ENCODE measurements at places on chromosomes 5 and 9.
A peak's percentile ranks its signal among the peaks of the same experiment; 100 is the strongest.

DNA sequence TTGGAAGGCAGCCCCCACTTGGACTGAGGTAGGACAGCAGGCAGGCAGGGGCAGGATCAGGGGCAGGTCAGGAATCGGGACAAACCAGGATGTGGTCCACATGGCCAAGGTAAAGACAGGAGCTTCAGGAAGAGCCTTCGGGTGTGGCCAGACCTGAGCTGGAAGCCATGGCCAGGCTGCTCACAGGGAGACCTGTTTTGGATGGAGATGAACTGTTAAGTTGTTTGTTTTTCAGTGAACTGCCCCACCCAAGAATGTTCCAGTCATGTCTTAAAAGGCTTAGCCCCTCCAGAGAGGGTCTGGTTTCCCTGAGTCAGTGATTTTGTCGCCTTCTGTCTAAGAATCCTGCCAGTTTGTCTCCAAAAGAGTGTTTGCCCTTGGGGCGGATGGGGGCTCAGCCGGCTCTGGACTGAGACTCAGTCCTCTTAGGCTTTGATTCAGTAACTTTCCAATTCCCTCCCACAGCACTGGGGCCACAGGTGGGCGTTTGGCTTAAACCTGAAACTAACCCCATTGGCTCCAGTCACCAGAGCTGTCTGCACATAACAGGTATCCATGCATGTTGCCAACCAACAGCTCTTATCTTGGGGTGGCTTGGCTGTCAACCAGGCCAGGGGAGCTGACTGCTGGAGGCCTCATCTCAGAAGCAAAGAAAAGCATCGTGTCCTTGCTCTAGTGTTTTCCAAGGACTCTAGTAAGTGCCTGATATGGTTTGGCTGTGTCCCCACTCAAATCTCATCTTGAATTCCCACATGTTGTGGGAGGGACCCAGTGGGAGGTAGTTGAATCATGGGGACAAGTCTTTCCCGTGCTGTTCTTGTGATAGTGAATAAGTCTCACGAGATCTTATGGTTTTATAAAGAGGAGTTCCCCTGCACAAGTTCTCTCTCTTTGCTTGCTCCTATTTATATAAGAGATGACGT is 11.3 kb upstream of the ANKH start:
- DNase-seq: no peak

DNA sequence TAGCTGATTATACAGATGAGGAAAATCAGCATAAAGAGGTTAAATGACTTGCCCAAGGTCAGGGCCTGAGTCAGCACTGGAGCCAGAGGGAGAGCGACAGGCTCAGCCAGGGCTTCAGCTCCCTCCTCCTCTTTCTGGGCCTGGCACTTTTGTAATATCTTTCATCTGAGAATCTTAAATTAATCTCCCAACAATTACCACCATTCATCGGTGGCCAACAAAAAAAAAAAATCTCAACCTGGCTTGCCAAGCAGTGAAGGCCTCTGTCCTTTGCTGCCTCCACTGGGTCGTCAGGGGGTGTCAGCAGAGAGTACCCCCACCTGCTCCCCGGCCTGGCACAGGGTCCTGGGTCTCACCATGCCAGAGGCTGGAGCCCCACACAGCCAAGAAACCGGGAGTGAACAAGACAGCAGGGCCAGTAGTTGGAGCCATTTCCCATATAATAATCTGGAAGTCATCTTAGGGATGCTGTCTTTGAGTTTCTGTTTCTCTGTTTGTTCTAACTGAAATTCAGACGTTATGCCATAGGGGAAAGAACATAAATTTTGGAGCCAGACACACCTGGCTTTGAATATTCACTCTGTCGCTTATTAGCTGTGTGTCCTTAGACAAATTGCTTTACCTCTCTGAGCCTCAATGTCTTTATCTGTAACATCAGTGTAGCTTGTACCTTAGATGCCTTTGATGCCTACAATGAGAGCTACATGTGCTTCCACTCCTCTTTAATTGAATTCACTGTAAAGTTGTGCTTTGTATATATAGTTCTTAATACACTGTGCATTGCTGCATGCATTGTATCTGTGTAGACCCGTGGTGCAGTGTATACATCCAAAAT is 299.9 kb upstream of the MSX2 start:
- DNase-seq: no peak

- DNase-seq: no peak
Observed at GRCh38 chr5:80072103-80073073, 37.2 kb downstream of the THBS4 start.

DNA sequence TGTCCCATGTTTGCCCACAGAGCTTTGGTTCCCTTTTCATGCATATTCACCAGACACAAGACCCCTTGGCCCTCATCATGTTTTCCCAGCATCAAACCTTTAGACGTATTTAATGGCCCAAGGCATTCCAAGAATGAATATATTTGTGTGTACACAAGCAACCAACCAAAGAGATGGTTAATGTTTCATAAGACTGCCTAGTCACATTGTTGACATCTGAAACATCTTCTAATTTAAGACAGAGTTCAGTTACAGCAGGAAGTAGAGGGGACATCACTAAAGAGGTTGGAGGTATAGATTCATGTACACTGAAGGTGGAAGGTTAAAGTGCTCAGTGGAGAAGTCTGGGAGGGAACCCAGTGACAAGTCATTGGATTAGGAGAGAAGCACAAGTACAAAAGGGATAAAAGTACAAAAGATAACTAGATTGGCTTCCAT is 49.1 kb downstream of the SUSD1 start:
- peak; percentile 74 for DNase-seq

DNA sequence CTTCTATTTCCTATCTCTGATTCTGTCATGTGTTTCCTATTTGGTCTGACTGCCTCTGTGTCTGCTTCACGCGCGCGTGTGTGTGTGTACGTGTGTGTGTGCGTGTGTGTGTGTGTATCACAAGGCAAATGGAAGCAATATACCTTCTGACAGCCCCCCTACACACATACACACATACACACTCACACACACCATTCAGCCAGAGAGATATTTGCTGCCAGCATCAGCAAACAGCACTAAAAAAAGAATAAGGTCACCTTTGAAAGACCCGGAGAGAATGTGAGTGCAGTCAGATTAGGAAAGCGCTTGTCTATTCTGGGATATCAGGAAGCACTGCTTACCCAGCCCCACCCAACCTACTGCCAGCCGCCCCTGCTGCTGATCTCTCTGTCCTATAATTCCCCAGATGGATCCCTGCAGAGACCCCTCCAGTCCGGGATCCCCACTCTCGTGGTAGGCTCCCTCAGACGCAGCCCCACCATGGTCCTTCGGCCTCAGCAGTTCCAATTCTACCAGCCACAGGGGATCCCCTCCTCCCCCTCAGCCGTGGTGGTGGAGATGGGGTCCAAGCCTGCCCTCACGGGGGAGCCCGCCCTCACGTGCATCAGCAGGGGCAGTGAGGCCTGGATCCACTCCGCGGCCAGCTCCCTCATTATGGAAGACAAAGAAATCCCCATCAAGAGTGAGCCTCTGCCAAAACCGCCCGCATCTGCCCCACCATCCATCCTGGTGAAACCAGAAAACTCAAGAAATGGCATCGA is 45.7 kb downstream of the PLAC8L1 start:
- no peak for DNase-seq

DNA sequence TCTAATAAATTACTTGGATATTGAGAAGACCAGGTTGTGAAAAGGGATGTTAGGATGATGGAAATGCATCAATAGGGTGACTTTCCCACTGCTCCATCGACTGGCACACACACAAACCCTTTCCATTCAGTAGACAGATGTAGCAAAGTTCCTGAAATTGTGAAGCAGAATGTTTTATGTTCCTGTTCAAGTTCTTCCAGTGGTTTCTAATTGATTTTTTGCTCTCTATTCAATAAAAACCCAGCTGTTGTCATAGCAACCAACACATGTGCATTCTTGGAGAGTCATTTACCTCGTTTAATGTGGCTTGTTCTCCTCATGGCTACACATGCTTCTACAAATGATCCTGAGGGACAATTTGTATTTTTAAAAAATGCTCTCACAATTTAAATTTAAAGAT is 244.6 kb downstream of the RAB3C start:
- DNase-seq: no peak

GRCh38 chr5:143063175-143063970 is 293.2 kb downstream of the ARHGAP26 start:
- DNase-seq: no peak

DNA sequence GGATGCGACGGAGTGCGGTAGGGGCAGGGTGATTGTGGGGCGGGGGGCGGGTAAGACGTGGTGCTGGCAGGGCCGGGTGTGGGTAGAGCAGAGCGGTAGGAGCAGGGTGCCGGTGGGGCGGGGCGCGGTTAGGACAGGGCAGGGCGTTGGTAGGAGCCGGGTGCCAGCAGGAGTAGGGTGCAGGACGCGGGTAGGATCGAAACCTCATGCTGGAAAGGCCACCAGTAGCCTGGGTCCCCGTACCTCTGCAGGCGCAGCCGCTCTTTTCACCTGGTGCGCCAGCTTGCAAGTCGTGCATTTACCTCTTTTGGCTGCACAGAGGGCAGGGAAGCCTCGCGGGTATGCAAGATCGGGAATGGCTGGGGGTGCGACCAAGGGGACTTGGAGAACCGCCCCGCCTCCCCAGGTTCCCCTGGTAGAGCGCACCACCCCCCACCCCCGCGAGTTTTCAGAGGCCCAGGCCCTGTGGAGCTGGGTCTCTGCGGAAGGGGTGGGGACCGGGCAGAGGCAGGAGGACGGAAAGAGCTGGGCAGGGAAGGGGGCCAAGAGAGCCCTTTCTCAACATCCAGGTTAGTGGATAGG is 104.8 kb upstream of the SIMC1 start:
- no peak for DNase-seq

- DNase-seq: peak; percentile 26
Observed at GRCh38 chr9:124810663-124811355, 33.9 kb downstream of the OLFML2A start.

GRCh38 chr9:94140791-94141790 is 56.8 kb downstream of the PTPDC1 start:
- no peak for DNase-seq

DNA sequence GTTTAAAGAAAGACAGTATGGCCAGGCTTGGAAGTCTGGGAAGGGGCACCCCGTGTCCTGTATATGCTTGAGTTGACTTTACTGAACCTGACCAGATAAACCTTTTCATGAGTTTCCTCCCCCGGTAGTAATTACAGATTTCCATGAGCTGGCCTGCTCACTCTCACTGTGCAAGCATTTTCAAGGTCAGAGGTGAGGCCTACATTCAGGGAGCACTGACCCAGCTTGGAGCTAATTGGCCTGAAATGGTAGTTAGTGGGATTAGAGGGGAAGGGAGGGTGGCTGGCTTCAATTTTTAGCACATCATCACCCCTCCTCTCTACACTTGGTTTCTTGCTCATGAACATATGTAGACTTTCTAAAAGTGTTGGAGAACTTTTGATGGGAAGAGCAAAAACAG is 99.2 kb downstream of the PSAT1 start:
- no peak for DNase-seq

GRCh38 chr5:59126016-59126707 is 543.3 kb downstream of the RAB3C start:
- DNase-seq: no peak

- no peak for DNase-seq
Observed at GRCh38 chr5:137491121-137491520, 8.0 kb downstream of the SPOCK1 start.

GRCh38 chr5:169467041-169467771 is 116.4 kb upstream of the SPDL1 start:
- DNase-seq: no peak

DNA sequence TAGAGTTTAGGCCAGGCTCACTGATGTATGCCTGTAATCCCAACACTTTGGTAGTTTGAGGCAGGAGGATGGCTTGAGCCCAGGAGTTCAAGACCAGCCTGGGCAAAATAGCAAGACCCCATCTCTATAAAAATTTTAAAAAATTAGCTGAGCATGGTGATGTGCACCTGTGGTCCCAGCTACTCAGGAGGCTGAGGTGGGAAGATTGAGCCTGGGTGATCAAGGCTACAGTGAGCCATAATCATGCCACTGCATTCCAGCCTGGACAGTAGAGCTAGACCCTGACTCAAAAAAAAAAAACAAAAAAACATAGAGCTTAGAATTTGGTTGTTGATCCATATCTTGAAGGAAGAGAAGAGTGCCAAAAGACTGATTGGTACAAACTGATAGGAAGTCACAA is 14.7 kb upstream of the CDK7 start:
- DNase-seq: no peak

DNA sequence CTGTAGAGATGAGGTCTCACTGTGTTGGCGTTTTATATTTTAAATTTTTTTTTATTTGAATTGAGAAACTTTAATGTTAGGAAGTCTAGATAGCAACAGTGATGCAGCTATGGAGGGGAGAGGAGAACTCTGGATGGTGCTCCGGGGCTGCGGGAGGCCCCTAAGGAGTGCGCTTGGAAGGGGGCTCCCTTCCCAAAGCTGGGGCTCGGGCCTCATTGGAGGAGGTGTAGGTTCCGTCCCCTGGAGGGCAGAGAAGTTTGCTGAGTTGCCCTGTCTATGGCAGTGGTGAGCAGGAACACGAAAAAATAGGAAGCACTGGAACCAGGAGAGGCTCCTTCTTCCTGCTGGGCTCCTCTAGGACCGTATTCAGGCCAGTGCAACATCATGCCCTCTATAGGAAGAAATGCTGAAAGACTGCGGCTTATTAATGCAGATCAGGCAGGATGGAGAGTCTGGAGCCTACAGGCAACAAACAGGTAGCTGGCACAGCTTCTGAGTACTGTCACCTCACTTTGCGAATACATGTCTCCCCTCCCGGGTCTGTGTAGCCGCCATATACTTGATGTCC is 16.1 kb downstream of the AHRR start:
- DNase-seq: no peak

- no peak for DNase-seq
Observed at GRCh38 chr5:57185313-57185712, 11.5 kb downstream of the GPBP1 start.

DNA sequence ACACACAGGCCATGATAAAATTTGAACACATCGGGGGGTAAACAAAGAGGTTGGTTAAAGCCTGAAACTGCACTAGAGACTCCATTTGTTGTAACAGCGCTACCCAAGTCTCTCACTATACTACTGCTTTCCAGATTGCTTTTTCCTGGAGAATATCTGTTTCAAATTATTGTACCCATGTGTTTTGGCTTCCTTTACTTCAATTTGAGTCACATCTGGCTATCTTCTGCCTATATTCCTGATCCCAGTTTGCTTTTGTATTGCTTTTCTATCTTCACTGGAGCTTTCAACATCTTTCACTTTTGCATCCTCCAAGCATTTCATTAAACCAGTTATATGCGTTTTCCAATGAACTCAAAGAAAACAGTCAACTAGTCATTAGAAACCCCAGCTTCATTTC is 404.7 kb downstream of the MLLT3 start:
- no peak for DNase-seq

All from left kidney (tissue), 8 donors.